ENCODE measurements at places on chromosomes 12 and 14.
A peak's percentile ranks its signal among the peaks of the same experiment; 100 is the strongest.

DNA sequence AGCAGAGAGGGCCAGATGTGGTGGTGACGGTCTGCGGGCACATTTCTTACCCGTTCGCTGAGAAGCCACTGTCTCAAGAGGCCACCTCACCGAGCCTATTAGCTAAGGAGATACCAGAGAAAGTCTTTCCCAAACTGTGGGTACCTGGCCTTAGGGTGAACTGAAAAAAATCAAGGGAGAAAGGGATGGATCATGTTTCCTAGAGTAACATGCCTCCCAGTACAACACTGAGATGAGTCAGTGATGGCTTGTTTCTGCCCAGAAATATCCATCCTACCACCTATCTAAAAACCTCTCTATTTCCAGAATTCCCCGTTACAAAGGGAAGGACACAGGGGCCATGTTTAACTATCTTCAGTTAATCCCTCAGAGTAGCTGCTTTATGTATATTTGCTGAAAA is 83.7 kb downstream of the LMNTD1 start:
- no peak for DNase-seq

DNA sequence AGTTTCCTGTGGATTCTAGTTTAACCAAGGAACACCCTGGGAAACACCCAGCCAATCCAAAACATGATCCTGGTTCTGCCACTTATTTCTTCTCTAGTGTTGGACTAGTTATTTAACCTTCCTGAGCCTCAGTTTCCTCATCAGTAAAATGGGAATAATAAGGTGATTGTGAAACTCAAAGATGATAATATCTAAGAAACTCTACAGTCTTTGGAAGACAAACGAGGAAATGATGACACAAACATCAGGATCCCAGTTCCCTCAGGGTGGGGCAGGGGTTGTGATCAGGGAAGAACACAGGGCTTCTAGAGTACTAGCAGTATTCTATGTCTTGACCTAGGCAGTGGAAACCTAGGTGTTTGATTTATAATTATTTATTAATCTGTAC is 18.1 kb upstream of the TMEM106C start:
- no peak for DNase-seq

DNA sequence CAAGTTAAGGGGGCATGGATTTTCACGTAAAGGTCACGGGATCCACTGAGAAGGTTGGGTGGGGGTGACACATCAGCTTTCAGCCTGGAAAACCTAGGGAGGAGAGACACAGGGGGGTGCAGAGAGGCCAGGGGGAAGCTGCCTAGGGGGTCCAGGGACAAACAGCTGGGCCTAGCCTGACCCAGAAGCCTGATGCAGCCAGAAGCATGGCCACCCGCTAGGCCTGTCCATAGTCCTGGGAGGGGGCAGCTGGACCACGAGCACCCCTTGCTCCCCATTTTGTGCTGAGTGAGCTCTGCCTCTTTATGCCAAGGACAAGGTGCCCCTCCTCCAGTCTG is 322.7 kb upstream of the RTL1 start:
- DNase-seq = no peak

GRCh38 chr12:71854594-71854993 is 15.0 kb downstream of the TBC1D15 start:
- no peak for DNase-seq

- no peak for DNase-seq
Measured at GRCh38 chr12:26713885-26714383, 119.1 kb downstream of the ITPR2 start.

DNA sequence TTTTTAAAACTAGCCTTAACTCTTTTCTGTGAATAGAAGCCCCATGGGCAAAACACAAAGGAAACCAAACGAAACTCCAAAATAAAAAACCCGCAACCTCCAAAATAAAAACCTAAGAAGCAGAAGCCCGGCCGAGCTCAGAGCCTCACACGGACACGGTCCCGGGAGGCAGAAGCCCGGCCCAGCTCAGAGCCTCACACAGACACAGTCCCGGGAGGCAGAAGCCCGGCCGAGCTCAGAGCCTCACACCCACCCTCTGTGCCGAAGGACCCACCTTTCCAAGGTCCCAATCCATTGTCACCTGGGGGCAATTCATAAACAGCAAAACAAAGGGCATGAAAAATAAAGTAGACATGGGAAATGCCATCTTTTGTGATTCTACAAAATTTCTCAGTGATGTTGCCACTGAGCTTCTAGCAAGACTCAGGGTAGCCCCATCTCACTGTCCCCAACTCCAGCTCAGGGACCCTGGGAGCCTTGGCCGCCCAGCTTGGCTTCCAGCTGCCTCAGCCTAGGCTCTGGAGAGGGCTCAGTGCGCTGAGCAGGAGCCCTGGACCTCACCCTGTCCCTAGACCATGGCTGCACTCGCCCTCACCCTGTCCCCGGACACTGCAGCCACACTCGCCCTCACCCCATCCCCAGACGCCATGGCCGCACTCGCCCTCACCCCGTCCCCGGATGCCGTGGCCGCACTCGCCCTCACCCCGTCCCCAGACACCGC is 82.2 kb downstream of the GALNT9 start:
- DNase-seq = no peak

DNA sequence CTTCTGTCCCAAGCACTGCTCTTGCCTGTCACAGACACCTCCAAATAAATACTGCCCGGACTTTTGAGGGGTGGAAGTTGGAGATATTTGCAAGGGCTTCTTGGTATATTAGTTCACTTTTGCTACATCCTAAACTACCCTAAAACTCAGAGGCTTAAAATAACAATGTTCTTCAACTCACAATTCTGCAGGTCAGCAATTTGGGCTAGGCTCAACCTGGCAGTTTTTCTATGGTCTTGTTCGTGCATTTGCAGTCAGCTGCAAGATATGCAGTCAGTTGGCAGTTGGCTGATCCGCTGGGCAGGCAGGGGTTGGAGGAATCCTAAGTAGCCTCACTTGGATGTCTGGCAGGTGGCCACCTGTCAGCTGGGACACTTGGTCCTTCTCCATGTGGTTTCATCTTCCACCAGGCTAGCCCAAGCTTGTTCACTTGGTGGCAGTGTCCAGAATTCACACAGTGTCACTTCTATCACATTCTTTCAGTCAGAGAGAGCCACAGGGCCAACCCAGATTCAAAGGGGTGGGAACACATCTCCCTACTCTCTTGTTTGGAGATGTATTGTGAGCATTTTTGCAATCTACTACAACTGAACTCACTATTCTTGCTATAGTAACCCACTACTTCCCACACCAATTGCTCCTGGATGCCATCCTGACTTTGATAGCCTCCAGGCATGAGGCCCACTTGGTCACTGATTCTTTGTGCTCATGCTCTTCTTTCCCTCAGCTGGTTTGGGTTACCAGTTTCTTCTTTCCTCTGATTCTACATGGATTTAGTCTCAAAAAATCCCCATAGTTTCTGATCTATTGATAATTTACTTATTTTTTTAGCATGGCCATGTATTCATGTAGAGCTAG is 27.8 kb upstream of the CAPRIN2 start:
- no peak for DNase-seq

- no peak for DNase-seq
Measured at GRCh38 chr12:123242116-123242904, 9.1 kb downstream of the MTRFR start.

DNA sequence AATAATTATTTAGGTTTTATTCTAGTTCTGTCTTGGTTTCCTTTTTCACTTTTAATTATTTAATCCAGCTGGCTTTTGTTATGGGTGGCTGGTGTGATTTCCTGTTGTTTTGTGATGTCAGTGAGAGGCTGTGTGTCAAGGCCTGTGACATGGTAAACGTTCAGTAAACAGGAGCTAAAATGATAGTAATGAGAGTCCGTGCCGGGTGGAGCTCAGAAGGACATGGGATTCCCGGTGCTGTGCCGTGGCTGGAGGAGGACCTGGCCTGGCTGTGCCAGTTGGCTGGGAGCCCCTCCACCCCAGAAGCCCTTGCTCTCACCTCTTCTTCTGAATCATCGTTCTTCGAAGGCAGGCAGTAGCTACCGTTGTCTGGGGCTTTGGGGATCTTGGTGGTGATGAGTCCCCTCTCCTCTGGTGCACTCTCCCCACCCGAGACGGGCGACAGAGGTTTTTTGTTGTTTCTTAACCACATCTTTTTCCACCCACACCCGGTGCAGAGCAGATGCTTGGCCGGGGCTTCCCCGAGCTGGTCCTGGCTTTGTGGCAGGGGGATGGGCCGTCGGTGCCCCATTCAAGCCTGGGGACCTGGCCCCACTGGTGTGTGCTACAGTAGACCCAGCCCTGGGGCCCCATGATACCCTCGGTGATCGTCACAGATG is 29.1 kb downstream of the SH2B3 start:
- no peak for DNase-seq

- DNase-seq = no peak
Measured at GRCh38 chr12:9699898-9700605, 30.5 kb downstream of the CLEC2D start.

GRCh38 chr12:20369305-20370013 is 1.1 kb downstream of the PDE3A start:
- DNase-seq = peak; percentile 65

DNA sequence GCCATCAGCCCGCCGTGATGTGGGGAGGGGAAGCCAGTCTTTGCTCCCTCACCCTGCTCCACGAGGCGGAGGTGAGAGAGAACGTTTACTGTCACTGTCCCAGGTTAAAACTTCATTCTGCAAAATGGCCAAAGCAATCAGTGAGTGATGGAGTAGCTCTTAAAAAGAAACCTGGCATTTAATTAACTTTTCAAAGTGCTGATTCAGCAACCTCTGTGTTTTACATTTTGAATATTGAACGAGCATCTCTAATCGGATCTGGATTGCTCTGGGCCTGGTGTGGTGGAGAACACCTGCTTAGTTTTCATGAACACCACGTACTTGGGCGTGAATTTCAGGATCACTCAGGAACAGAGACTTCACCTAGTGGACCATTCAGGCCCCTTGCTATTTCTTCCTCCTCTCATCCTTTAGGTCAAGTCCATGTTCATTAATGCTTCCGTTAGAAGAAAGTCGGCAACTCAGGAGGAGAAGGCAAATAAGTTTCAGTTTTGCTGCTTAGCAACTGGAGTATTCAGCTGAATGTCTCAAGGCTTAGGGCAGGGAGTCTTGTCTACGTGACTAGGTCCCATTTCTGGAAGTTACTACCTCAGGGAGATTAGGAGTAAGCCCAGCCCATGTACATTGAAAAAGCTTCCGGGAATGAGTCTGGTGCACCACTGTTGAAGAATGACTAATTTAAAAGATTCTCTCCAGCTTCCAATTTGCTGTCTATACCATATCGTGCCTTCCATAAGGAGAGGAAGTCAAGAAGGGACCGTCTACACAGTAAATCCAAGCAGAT is 68.2 kb downstream of the IFT43 start:
- no peak for DNase-seq

GRCh38 chr14:73026243-73026844 is 562 bp downstream of the ZFYVE1 start:
- DNase-seq = no peak

GRCh38 chr14:99072956-99073355 is 199.0 kb downstream of the BCL11B start:
- no peak for DNase-seq

- no peak for DNase-seq
Measured at GRCh38 chr12:77407931-77408330, 342.6 kb upstream of the E2F7 start.

- DNase-seq = peak; percentile 45
Measured at GRCh38 chr12:14167005-14167628, 185.7 kb upstream of the GRIN2B start.

DNA sequence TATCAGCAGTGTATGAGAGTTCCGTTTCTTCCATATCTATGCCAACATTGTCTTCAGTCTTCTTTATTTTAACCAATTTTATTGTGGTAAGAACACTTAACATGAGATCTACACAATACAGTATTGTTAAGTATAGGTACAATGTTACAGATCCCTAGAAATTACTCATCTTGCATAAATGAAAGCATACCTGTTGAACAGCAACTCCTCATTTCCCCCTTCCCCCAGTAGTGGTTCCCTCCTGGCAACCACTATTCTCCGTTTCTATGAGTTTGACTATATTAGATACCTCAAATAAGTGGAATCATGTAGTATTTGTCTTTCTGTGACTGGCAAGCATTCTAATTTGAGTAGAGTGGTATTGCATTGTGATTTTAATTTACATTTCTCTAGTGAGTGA is 150.5 kb downstream of the CRADD start:
- DNase-seq = no peak

- DNase-seq = peak; percentile 48
Measured at GRCh38 chr12:49838973-49839633, 3.8 kb downstream of the BCDIN3D start.

DNA sequence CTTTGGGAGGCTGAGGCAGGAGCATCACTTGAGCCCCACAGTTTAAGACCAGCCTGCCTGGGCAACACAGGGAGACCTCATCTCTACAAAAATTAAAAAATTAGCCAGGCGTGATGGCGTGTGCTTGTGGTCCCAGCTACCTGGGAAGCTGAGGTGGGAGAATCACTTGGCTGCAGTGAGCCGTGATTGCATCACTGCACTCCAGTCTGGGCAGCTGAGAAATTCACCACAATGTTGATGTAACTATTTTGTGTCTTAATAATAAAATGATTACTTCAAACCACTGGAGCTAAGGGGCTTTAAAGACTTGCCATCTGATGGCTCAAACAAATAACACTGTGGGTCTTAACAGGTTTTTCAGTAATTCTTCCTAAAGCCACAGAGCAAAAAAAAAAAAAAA is 10.8 kb downstream of the ERH start:
- no peak for DNase-seq

- DNase-seq = no peak
Measured at GRCh38 chr12:133057446-133057845, 20.1 kb downstream of the ZNF84 start.

GRCh38 chr14:37145395-37145794 is 27.0 kb downstream of the SLC25A21 start:
- DNase-seq = no peak

GRCh38 chr12:49777800-49778748 is 36.7 kb downstream of the TMBIM6 start:
- DNase-seq = peak; percentile 34

DNA sequence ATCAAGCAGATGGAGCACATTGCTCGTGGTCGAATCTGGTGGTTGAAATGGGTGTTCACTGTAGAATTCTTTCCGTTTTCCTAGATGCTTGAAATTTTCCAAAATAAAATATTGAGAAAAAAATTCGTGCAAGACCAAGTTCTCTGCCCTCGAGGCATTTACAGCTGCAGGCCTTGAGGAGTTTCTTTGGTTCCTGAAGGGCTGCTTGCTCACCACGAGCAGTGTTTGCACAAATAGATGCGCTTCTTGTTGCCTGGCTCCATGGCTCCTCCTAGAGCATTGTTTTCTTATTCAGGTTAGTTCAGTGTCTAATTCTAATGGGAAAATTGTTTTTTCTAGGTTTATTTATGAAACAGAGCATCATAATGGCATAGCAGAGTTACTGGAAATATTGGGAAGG is 74.5 kb upstream of the DYNC1H1 start:
- DNase-seq = no peak

DNA sequence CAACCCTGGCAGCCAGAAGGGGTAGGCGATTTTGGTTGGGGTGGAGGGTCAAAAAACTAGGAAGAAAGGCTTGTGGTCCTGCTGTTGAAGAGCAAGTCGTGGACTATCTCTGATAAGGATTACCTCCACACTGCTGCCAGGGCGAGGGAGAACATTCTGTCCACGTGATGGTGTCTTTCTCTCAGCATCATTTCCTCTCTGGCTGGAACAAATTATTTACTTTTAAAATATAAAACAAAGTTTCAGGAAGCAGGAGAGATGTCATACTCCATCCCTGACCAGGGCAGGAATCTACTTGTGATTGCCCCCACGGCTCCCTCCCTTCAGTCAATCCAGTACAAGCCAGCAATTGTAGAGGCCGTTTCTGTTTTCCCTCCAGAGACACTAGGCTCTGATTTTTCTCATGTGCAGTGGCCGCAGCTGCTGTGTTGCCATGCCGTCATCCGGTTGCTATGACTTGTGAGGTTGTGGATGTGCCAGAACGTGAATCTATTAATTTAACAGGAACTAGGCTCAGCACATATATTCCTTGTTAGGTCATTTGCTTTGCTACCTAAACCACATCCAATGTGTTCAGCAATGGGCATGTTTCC is 61.5 kb upstream of the PTGR2 start:
- no peak for DNase-seq
